COLO829 (cell line): ENCODE measurements at places on chromosomes 5 and 9.

DNA sequence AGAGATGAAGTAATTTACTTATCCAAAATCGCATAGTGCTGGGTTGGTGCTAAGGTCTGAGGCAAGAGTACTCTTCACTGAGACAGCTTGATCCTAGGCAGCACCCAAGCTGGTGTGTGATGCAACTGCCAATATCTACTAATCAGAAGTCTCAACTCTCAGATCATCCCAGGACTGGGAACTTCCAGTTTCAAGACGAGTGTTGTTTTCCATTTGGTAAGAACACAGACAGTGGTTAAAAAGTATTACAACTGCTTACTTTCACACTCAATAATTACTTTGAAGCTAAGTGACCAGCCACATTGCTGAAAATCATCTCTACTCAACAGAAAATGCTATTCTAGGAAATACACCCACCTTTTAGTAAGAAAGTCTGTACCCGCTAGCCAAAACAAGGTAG is 45.3 kb downstream of the FBXW11 start:
- DNase-seq = no peak

DNA sequence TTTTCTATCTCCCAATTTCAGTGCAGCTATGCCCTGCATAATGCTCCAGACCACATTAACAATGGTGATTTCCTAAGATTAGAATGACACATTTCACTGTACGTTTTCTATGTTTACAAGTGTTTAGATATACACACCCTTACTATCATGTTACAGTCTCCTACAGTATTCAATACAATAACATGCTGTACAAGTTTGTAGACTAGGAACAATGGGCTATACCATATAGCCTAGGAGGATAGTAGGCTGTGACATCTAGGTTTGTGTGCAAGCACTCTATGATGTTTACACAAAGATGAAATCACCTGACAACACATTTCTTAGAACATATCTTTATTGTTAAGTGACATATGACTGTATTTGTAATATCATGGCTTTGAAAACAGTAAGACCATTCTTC is 1435.6 kb upstream of the NUDT12 start:
- DNase-seq = no peak

DNA sequence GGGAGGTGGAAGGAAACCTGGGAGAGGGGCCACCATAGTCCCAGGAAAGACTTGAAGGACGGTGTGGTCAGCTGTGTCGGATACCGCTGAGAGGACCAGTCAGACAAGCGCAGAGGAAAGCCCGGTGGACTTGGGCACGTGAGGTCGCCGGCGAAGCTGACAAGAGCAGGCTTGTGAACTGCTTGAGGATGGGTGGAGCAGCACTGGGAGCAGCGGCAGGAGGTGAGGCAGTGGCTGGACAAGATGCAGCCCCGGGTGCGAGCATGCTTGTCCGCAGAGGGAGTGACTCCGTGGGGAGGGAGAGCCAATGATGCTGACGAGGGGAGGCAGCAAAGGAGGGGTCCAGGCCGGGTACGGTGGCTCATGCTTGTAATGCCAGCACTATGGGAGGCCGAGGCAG is 18.3 kb upstream of the CD74 start:
- DNase-seq = no peak

GRCh38 chr9:106969696-106970095 is 106.7 kb downstream of the ZNF462 start:
- DNase-seq = no peak

DNA sequence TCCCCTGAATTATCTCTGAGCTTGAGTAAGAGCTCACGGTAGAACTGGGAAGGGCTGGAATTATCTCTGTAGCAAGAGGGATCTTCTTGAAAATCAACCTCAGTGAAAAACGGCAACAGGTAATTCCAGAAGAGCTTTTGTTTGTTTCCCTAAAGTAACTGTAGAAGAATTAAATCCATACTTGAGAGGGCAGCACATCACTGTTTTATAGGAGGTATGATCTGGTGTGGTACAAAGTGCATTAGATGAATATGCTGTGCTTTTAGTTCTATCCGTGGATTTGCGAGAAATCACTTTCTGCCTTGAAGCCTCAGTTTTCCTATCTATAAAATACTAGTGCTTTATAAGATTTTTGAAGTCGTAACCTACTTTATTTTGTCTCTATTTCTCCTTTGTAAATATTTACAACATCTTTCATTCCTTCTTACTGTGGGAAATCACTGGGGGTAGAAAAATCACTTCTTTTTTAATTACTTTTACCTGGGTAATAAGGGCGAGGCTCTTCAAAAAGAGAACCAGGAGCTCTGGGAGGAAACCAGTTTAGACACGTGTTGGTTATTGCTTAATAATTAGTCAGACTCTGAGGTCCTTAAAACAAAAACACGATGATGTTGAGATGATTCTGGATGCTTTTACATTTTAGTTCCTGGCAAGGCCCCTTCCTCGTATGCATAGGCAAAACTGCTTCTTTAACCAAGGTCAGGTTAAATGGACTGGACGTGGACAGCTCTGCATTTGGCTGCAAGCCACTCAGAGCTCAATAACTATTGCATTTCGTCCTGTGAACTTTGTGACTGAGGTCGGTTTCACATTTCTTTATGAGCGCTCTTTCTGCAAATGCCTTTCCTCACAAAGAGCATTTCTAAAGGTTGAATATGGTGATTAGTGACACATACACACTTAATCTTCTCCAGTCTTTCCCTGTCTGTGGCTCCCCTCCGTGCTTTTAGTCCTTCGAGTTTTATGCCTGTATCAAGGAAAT is 376.1 kb downstream of the BRINP1 start:
- DNase-seq = no peak

- DNase-seq = peak; percentile 2
Observed at GRCh38 chr5:148623741-148624140, 30.6 kb downstream of the HTR4 start.

- no peak for DNase-seq
Observed at GRCh38 chr9:81673310-81673709, 16.0 kb downstream of the TLE1 start.

DNA sequence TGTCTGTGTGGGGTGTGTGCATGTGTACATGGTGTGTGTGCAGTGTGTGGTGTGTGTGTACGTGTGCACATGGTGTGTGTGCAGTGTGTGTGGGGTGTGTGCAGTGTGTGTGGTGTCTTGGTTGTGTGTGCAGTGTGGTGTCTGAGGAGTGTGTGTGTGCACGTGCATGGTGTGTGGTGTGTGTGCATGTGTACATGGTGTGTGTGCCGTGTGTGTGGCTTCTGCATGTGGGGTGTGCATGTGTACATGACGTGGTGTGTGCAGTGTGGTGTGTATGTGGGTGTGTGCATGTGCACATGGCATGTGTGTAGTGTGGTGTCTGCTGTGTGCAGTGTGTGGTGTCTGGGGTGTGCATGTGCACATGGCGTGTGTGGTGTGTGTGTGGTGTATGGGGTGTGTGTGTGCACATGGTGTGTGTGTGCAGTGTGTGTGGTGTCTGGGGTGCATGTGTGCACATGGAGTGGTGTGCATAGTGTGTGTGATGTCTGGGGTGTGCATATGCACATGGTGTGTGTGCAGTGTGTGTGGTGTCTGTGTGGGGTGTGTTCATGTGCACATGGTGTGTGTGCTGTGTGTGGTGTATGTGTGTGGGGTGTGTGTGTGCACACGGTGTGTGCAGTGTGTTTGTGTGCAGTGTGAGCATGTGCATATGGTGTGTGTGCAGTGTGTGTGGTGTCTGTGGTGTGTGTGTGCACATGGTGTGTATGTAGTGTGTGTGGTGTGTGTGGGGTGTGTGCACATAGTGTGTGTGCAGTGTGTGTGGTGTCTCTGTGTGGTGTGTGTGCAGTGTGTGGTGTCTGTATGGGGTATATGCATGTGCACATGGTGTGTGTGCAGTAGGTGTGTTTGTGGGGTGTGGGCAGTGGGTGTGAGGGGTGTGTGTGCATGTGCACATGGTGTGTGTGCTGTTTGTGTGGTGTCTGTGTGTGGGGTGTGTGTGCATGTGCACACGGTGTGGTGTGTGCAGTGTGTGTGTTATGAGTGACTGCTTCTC is 40.6 kb upstream of the ZNG1F start:
- DNase-seq = peak; percentile 1

- no peak for DNase-seq
Observed at GRCh38 chr5:150734579-150735384, 24.0 kb downstream of the DCTN4 start.

DNA sequence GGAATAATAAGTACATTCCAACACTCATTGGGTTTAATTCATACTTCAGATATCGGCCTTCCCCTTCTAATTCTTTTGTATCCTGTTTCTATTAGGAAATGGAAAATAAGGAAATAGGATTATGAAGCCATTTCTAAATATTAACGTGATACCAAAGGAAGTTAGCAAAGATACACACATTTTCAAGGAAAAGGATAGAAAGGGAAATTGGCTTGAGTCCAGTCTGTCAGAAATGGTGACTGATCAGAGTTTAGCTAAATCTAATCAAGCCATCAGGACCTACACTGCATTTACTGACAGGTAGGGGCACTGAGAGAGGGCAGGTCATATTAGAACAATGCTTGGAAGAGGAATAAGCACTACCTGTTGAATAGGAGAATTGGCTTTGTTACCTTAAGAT is 3.1 kb downstream of the TRPM3 start:
- no peak for DNase-seq

- no peak for DNase-seq
Observed at GRCh38 chr5:93299681-93300308, 281.2 kb downstream of the NR2F1-AS1 start.

DNA sequence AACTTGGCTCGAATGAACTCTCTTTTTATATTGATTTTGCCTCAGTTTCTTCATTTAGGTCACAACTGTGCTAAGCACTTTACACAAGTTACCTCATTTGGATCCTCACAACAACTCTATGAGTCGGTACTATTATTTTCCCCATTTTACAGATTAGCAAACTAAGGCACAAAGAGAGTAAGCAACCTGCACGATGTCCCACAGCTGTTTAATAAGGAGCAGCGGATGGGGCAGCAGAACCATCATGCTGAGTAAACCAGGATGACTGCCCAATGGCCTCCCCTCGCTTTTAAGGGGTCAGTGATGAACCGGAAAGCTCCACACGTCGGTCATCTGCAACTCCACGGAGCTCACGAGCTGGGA is 607 bp downstream of the PRELID2 start:
- DNase-seq = no peak

- DNase-seq = no peak
Observed at GRCh38 chr9:127495884-127496555, 44.7 kb downstream of the LRSAM1 start.

- DNase-seq = no peak
Observed at GRCh38 chr5:115671939-115672338, 46.1 kb upstream of the TMED7 start.

- DNase-seq = no peak
Observed at GRCh38 chr5:73388306-73388684, 60.3 kb downstream of the FOXD1 start.

- no peak for DNase-seq
Observed at GRCh38 chr5:25334350-25334749, 689.6 kb upstream of the CDH10 start.

- DNase-seq = no peak
Observed at GRCh38 chr9:130208600-130209347, 36.6 kb downstream of the NCS1 start.

DNA sequence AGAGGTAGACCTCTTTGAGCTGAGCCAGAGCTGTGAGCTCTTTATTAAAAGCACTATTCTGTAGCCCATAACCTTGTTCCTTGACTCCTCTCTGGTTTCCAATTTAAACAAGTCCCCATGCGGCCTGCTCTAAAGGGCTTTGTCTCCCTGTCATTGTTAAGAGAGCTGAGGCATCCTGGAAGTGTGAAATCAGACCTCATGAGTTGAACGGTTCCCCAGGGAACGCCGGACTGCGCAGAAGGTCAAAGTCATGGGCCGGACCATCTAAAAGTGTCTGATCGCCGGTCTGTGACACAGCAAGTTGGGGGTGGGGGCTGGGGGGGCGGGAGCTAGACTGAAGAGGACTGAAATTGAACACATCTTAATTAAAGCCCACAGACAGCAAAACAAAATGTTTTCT is 265.8 kb downstream of the SLF1 start:
- DNase-seq = no peak

DNA sequence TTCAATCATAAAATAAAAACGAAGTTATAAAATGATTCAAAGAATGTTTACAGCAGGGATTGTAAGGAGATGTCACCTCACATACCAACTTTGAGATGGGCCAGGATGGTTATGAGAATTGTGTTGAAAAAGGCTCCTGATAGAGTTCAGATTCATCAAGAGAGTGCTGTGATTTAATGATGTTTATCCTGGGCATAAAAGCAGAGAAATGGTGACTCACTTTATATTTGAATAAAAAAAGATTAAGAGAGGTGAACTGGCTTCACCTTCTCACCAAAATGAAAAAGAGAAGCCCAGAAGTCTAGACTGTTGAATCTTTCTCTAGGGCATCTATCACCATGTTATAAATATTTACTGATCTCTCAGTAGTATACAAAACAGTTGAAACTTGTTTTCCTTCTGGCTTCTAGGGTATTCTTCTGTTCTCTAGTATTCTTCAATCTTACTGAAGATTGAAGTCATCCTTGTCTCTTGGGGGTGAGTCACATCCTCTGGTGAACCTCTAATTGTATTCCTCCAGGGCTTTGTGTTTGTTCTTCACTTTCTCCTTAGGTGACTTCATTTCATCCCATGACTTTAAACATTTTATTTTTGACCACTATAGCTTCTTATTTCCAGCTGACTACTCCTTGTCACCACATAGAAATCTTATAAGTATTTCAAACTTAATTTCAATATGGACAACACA is 1237.3 kb upstream of the C9orf72 start:
- peak; percentile 32 for DNase-seq

- DNase-seq = no peak
Observed at GRCh38 chr9:23586906-23587305, 239.1 kb downstream of the ELAVL2 start.

- no peak for DNase-seq
Observed at GRCh38 chr5:173625673-173626504, 9.4 kb upstream of the BOD1 start.

- no peak for DNase-seq
Observed at GRCh38 chr5:133367984-133368383, 244.4 kb downstream of the FSTL4 start.

- DNase-seq = no peak
Observed at GRCh38 chr5:107213025-107213424, 457.7 kb downstream of the EFNA5 start.
